Natural killer cell (primary cell): ENCODE measurements at places on chromosomes 7 and 10. TPM values are rescaled to one million over a fixed set of nuclear protein-coding genes. Genes with fewer than 3 reads are reported as not detected.

- DNase-seq: no peak
- peaks cover 16% of the 10 kb centered on the region for H3K36me3 ChIP-seq
- peaks cover 20% of the 10 kb centered on the region for H3K4me1 ChIP-seq
- no peak overlapping the region for H3K27ac ChIP-seq
- H3K27me3 ChIP-seq: no peaks in the 10 kb centered on the region
- no peak overlapping the region for H3K4me3 ChIP-seq
These were observed 54.6 kb downstream of the NOD1 start for GRCh38 chr7:30423788-30424505.

GRCh38 chr10:124347956-124348355 is 70.8 kb downstream of the OAT start:
- no peak overlapping the region for H3K4me3 ChIP-seq
- H3K27me3 ChIP-seq: no peaks in the 10 kb centered on the region
- DNase-seq: no peak
- H3K27ac ChIP-seq: no peak overlapping the region

GRCh38 chr7:135517060-135517459 is 7.2 kb upstream of the CNOT4 start:
- H3K4me3 ChIP-seq: no peak overlapping the region
- DNase-seq: no peak
- no peaks in the 10 kb centered on the region for H3K4me1 ChIP-seq
- H3K27ac ChIP-seq: no peak overlapping the region
- H3K27me3 ChIP-seq: no peaks in the 10 kb centered on the region

- H3K27me3 ChIP-seq: no peaks in the 10 kb centered on the region
- H3K4me1 ChIP-seq: no peaks in the 10 kb centered on the region
- DNase-seq: no peak
- H3K27ac ChIP-seq: no peak overlapping the region
- no peaks in the 10 kb centered on the region for H3K36me3 ChIP-seq
These were observed 12.5 kb downstream of the GRK5 start for GRCh38 chr10:119219871-119220270.

- no peaks in the 10 kb centered on the region for H3K4me1 ChIP-seq
- no peak for DNase-seq
- no peak overlapping the region for H3K4me3 ChIP-seq
- no peak overlapping the region for H3K27ac ChIP-seq
- no peaks in the 10 kb centered on the region for H3K36me3 ChIP-seq
These were observed 92.1 kb downstream of the PPP1R3C start for GRCh38 chr10:91540733-91541132.

DNA sequence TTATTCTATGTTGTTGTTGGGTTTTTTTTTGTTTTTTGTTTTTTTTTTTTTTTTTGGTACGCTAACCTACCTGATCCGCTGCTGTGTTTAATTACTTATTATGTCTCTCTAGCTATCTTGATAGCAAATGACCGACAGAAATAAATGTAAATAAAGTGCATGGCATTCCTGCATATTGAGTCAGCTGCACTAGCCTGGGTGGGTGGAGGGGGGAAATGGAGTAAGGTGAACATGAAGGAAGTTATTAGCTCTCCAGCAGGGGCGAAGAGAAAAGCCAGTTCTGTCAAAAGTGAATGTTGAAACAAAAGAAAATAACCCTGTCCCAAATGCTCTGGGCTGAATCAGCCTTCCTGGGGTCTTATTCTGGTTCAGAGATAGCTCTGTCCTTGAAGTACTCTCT is 210.7 kb upstream of the MDFIC start:
- no peak for DNase-seq
- no peak overlapping the region for H3K27ac ChIP-seq
- no peaks in the 10 kb centered on the region for H3K4me1 ChIP-seq
- H3K27me3 ChIP-seq: no peaks in the 10 kb centered on the region

DNA sequence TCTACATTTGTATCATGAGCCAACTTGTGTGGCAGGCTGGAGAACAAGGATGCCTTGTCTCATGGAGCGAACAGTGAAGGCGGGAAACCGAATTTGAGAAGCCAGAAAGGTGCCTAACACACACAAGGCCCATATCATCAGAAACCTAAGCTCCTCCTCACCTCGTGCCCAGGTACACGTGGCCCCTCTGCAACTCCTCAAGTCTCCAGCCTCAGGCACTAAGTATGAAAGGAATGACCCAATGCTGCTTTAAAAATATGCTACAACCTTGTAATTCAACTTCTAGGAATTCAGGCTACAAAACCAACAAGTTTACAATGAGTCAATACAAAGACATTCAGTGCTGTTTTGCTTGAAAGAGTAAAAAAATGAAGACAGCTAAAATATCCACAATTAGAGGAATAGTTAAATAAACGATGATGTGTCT is 95.7 kb downstream of the CDK6 start:
- H3K4me1 ChIP-seq: no peaks in the 10 kb centered on the region
- H3K36me3 ChIP-seq: no peaks in the 10 kb centered on the region
- H3K4me3 ChIP-seq: no peak overlapping the region
- no peak overlapping the region for H3K27ac ChIP-seq
- H3K27me3 ChIP-seq: no peaks in the 10 kb centered on the region

DNA sequence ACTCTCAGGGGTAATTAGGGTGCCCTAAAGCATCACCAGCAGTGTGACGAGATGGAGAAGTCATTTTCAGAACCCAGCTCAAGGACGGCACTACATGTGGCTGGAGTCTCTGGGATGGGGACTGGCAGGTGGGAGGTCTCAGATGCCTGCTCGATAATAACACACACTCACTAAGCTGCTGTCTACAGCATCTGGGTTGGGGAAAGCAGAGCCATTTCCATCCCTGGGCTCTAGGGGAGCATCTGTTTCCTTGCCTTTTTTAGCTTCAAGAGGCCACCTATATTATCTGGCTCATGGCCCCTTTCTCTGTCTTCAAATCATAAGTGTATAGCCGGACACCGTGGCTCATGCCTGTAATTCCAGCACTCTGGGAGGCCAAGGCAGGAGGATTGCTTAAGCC is 79.6 kb downstream of the SH3PXD2A start:
- no peak for DNase-seq
- peaks cover 21% of the 10 kb centered on the region for H3K4me1 ChIP-seq
- no peak overlapping the region for H3K4me3 ChIP-seq
- H3K27me3 ChIP-seq: no peaks in the 10 kb centered on the region

- peaks cover 15% of the 10 kb centered on the region for H3K36me3 ChIP-seq
- H3K27ac ChIP-seq: no peak overlapping the region
- no peak overlapping the region for H3K4me3 ChIP-seq
- no peaks in the 10 kb centered on the region for H3K27me3 ChIP-seq
- no peaks in the 10 kb centered on the region for H3K4me1 ChIP-seq
- DNase-seq: no peak
These were observed 21.5 kb downstream of the BUB3 start for GRCh38 chr10:123175389-123176387.

GRCh38 chr7:137381045-137381444 is 37.5 kb upstream of the PTN start:
- H3K4me3 ChIP-seq: no peak overlapping the region
- H3K4me1 ChIP-seq: no peaks in the 10 kb centered on the region
- no peak for DNase-seq

- H3K4me3 ChIP-seq: no peak overlapping the region
- H3K27me3 ChIP-seq: no peaks in the 10 kb centered on the region
- H3K36me3 ChIP-seq: no peaks in the 10 kb centered on the region
- no peak overlapping the region for H3K27ac ChIP-seq
These were observed 23.8 kb upstream of the WASL start for GRCh38 chr7:123772652-123773051.

DNA sequence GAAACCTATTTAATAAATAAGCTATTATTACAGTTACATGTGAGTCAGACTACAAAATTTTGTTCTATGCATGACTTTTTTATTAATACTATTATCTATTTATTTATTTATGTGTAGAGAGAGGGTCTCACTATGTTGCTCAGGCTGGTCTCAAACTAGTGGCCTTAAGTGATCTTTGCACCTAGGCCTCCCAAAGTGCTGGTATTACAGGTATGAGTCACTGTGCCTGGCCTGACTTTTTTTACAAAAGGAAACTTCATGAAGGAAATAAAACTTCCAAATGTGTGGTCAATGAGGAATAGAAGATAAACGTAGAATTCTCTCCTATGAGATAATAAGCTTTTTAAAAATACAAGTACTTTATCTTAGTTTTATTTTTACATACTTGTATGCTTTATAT is 19.0 kb downstream of the COL28A1 start:
- H3K4me3 ChIP-seq: no peak overlapping the region
- H3K27ac ChIP-seq: no peak overlapping the region
- H3K36me3 ChIP-seq: no peaks in the 10 kb centered on the region
- H3K4me1 ChIP-seq: no peaks in the 10 kb centered on the region
- DNase-seq: no peak
- H3K27me3 ChIP-seq: no peaks in the 10 kb centered on the region

DNA sequence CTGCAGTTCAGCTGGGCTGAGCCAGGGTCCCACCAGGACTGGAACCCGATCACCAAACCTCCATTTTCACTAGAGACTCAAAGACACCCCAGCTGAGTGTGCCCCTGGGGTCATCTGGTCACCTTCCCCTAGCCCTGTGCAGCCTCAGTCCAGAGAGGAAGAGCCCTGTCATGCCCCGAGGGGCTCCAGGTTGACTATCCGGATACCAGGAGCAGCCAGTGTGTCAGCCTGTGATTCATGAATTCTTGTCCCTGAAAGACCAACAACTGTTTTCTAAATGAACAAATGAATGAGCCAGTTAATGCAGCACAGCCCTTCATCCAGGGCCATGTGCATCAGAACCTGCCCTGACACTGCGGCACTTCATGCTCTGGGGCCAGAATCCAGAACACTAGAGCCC is 201.9 kb upstream of the TCERG1L start:
- H3K27ac ChIP-seq: no peak overlapping the region
- H3K4me1 ChIP-seq: no peaks in the 10 kb centered on the region
- no peak for DNase-seq
- no peaks in the 10 kb centered on the region for H3K27me3 ChIP-seq
- no peak overlapping the region for H3K4me3 ChIP-seq

Gene LIPJ
- total RNA-seq: 0.09 TPM

Gene VAX1
- not detected for total RNA-seq

Gene ANKRD7
- total RNA-seq: not detected

Gene CAV2
- not detected for total RNA-seq

Gene PHKG1
- 5.0 TPM for total RNA-seq

Gene URGCP
- total RNA-seq: 24.4 TPM

Gene CALHM1
- 0.57 TPM for total RNA-seq

Gene PRKCQ
- 69.5 TPM for total RNA-seq

Gene RARRES2
- total RNA-seq: not detected
